ENCODE measurements at places on chromosomes 5 and 9.

GRCh38 chr5:108238936-108239887, 142.7 kb downstream of the FBXL17 start:
- DNase-seq = no peak

- DNase-seq = no peak
Measured at GRCh38 chr5:171421331-171422262, 2.1 kb downstream of the FGF18 start.

- no peak for DNase-seq
Measured at GRCh38 chr5:98791898-98792580, 18.6 kb downstream of the RGMB start.

- no peak for DNase-seq
Measured at GRCh38 chr5:1187950-1188334, 13.5 kb upstream of the SLC6A19 start.

GRCh38 chr5:176594554-176594953, 15.4 kb downstream of the GPRIN1 start:
- no peak for DNase-seq

GRCh38 chr9:93776256-93776655, 178.9 kb downstream of the BARX1 start:
- no peak for DNase-seq

- DNase-seq = no peak
Measured at GRCh38 chr9:116693233-116693731, 6.2 kb downstream of the TRIM32 start.

DNA sequence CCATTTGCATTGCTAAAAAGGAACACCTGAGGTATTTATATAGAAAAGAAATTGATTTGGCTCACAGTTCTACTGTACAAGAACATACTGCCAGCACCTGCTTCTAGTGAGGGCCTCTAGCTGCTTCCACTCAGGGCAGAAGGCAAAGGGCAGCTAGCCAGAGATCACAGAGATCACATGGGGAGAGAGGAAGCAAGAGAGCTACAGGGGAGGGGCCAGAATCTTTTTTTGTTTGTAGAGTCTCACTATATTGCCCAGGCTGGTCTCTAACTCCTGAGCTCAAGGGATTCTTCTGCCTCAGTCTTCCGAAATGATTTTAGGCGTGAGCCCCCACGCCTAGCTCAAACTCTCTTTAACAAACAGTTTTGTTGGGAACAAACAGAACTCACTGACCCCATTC, 6.1 kb downstream of the SLCO4C1 start:
- DNase-seq = no peak

GRCh38 chr9:97468658-97469448, 32.6 kb upstream of the TMOD1 start:
- DNase-seq = peak; percentile 1

GRCh38 chr5:126044931-126045565, 378.2 kb upstream of the GRAMD2B start:
- no peak for DNase-seq

DNA sequence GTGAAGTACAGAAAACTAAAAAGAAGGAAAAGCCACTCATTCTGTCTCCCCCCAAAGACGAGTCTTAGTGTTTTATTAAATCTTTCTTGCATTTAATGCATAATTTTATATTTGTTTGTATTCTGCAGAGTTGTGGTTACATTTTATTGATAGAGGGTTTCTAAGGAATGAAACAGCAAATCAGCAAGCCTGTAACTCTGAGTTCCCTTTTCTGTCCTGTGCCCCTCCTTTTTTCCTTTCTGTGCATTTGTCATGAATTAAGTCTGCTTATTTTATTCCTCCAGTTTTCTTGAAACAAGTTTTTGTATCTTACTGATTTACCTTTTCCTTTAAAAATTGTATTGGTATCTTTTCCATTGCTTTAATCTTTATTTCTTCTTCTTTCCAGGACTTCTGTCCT, 132.8 kb downstream of the MUSK start:
- no peak for DNase-seq

- no peak for DNase-seq
Measured at GRCh38 chr5:74608736-74609601, 31.6 kb downstream of the ENC1 start.
